Neural crest cell (in vitro differentiated cells): ENCODE measurements at places on chromosomes 2 and 18.

- no peak for DNase-seq
Measured at GRCh38 chr2:2683606-2684224, 352.6 kb upstream of the MYT1L start.

- no peak for DNase-seq
Measured at GRCh38 chr18:10475276-10475653, 20.8 kb downstream of the APCDD1 start.

GRCh38 chr18:49112664-49113063 lies 161.9 kb upstream of the SMAD7 start:
- DNase-seq = no peak

- DNase-seq = no peak
Measured at GRCh38 chr18:74146756-74147155, 878 bp downstream of the FBXO15 start.

- no peak for DNase-seq
Measured at GRCh38 chr2:38925982-38926381, 36.3 kb downstream of the ARHGEF33 start.

DNA sequence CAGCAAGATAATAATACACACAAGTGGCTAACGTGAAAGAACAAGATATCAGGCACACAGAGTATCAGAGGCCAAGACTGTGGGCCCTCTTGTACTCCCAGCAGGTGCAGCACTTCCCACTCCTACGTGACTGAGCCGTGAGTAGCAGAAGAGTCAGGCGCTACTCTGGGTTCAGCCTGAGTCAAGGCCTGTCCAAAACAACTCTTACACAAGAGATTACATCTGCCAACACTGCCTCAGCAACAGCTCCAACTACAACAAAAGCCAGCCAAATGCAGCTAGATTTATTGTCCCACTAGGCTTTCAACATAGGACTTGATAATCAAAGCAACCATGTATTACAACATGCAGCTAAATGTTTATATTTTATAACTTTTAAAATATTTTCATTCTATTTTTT lies 56.2 kb downstream of the ITSN2 start:
- no peak for DNase-seq

DNA sequence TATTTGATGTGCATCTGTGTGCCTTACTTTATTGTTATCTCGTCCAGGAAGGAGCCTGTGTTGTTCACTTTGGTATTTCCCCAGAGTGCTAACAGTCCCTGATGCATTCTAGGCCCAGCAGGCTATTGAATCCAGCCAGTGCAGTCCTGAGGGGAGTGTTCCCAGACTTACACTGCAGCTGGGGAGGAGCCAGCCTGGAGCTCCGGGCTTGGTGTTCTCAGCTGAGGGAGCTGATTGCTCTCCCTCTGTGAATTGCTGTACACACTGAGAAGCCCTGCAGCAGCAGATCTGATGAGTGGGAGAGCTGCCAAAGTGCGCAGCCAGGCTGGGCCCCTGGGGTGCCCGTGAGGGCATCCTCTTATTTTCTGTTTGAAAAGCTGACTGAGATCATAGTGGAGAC lies 159.2 kb downstream of the GALNT3 start:
- no peak for DNase-seq

DNA sequence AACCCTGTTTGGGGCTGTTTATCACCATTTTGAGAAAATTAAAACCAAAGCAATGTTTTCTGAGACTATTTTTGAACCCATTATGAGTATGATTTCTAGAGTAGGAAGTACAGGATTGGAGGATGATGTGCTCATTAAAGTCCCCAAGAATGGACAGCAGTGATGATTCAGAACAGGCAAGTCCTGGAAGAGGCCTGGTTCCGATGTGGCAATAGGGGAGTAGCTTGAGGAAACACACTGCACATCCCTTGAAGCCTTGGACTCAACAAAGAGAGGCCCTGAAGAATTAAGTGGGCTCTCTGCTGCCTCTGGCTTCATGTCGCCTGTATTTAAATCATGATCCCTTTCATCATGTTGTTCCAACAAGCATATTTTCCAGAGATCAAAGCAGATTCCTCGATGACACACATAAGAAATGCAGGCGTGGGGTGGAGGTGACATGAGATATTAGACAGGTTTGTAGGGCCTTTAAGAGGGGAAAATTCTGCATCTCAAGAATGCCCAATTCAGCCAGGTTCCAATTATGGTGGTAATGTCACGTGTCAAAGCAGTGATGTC lies 242.2 kb downstream of the FHOD3 start:
- no peak for DNase-seq

DNA sequence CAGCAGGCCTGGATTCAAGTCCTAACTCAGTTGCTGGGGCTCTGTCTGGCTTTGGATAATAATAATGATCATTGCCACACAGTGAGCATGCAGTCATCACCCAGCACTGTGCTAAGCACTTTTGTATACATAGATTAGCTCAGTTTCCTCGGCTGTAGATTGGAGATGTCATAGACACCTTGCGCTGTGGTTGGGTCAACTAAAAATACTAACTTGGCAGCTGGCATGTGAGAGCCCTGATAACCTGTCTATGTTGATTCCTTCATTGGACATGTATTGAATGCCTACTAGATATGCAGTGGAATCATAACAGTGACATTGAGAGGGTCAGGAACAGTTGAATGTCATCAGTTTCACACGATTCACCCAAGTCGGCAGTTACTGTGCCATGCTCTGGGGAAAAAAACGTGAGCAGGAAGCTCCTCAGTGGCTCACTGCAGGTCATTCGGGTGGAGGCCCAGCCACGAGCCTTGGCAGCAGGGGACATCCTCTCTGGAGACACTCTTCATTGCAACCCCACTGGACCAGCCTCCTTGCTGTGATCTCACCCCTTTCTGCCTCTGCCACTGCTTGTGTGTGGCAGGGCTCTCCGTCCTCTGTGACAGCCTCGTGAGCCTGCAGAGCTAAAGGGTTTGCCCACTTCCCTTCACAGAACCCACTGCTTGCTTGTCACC lies 85.3 kb downstream of the NPAS2 start:
- no peak for DNase-seq
